NCI-H1105 (cell line): ENCODE measurements at places on chromosomes 7 and 10.

GRCh38 chr7:51374936-51375335 lies 58.3 kb upstream of the COBL start:
- DNase-seq: no peak

DNA sequence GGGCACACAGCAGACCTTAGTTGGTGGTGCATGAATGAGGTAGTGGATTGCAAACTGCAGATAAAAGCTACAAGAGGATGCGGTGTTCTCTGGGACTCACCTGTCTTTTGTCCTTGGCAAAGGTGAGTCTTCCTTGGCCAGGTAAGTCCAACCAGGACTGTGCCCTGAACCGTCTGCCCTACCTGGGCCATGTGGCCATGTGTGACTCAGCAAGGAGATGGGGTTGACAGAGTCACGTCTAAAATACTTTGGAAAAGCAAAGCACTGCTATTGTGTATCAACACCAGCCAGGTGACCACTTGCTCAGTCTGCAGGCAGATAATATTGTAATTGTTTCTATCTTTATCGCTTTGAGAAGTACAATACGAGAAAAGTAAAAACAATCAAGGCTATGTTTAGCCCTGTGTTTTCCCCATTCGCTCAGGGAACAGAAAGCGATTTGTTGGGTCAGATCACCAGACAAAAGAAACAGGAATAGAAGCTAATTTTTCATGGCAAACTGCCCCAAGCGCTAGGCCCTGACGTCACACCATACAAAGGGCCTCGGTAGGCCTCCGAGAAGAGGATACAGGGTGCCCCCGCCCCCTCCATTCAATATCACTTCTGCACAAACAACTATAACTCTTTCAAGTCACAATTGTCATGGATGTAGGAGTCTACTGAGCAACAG lies 57.3 kb downstream of the FAM53B start:
- no peak for DNase-seq

DNA sequence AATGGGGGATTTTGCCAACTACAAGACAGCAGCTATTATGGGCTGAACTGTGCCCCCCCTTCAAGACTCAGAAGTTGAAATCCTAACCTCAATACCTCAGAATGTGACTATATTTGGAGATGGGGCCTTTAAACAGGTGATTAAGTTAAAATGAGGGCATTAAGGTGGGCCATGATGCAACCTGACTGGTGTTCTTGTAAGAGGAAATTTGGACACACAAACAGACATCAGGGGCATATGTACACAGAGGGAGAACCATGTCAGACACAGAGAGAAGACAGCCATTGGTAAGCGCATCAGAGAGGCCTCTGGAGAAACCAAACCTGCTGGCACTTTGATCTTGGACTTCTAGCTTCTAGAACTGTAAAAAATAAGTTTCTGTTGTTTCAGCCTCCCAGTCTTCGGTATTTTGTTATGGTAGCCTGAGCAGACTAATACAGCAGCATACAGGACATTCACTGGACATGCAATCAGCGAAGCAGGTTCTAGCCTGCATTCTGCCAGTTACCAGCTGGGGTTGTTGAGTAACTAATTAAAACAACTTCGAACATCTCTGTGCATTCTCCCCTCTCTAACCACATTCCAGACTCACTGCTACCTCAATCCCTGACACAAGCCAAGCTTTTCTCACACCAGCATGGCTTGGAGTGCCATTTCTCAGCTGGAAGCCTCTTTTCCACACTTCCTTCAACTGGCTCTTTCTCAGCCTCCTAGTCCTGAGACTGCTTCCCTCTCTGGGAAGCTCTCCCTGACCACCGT lies 141.4 kb downstream of the DOCK4 start:
- DNase-seq: no peak

DNA sequence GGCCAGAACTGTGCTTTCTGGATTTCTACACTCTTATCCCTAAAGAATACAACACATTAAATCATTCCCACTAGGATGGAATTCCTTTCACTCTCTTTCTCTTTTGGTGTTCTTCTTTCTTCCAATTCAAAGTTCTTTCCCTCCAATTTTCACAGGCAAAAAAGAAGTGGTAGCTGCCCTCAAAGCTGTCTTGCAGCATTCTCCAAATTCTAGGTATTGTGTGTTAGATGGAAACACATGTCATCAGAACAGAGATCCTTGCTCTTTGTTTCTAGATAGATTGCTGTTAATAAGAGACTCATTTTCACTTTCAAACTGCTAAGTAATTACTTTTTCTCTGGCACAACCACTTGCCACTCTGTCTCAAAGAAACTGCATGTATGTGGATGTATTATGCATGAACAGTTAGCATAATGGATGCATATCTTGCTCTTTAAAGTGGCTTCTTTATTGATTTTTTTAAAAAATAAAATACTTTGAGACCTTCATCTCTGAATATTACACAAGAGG lies 31.0 kb downstream of the SHTN1 start:
- no peak for DNase-seq

DNA sequence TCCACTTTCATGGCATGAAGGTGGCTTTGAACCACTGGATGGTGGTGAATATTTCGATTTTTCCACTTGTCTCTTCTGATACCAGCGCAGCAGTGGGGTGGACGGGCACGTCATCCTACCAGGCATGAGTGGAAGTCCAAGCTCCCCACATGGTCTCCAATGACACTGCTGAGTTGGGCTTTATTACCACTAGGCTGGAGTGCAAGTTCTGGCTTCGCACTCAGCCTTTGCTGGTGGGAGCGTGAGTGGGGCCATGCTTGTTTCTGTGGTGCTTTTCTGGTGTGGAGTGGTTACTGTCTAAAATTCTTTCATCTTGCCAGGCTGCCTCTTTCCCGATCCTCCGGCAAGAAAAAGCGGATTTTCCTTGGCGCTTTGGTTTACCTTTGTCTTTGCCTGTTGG lies 70.1 kb upstream of the SDK1 start:
- DNase-seq: no peak

DNA sequence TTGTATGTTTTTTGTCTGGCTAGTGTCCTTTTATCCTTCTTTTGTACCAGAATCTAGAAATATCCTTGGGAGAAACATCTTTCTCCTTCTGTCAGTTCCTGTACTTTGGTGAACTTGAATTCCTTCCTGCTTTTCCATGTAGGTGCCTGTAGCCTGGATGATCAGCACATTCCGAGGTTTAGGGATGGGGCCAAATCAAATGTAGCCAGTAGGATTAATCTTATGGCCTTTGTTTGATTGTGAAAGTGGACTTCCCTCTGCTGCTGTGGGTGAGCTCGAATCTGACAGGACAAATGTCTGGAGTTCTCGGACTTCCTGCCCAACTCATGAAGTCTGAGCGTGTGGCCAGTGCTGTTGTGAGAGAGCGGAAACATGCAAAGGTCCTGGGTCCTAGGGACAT lies 33.2 kb upstream of the NAMPT start:
- no peak for DNase-seq

DNA sequence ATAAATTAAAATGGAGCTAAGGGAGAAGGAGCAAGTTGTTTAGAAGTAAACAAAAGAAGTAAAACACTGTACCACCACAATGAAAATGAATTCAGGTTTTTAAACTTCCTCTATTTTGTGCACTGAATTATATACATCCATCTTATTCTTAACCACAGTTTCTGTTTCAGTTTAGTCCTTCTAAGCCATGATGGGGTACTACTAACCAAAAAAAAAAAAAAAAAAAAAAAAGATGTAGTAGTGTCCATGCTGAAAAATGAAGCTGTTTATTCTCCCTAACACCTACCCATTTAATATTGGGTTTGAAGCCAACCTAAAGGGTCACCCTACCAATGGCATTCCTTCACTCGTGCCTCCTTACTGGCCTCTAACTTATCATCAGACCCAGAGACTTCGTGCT lies 3.4 kb upstream of the BMPR1A start:
- no peak for DNase-seq

DNA sequence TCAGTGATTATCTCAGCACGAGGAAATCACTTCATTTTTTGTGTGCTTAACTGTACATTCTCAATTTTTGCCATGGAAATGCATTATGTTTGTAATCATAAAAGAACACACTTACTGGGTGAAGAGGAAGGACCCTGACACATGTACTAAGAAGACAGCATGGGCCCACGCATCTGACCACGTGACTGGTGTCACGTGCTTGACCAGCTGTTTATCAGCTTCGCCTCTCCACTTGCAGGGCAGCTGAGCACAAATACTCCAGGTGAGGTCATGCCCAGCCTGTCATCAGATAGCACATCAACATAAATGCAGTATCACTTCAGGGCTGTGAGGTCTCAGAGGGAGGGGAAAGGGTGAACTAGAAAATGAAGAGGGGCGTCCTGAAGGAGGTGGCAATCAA lies 179.8 kb downstream of the EBF3 start:
- no peak for DNase-seq

DNA sequence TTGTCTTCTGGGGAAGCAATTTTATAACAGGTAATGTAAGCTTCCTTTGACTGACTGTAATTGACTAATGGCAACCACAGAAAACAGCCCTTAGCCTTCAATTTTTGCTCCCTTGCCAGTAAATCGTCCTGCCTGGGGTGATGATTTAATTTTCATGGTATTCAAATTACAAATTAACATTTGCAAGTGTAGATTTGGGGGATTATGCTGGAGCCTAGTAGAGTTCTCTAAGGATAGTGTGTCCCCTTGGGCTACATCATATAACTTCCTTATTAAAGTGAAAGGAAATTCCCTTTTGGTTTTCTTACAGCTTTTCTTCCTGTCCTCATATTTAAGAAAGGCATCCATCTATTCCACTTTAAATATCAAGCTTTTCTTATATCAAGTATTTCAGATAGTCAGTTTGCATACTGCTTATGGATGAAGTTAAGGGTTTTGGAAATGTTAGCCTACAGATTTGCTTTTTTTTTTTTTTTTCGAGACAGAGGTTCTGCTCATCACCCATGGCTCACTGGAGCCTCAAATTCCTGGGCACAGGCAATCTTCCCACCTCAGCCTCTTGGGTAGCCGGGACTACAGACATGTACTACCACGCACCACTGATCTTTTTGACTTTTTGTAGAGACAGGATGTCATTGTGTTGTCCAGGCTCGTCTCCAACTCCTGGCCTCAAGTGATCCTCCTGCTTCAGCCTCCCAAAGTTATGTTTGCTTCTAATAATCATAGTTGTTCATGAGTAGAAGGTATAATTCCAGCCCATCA lies 35.9 kb upstream of the HDAC9 start:
- no peak for DNase-seq

- DNase-seq: no peak
Observed at GRCh38 chr7:67659091-67659490, 662.5 kb downstream of the TYW1 start.
